ENCODE measurements at places on chromosomes 12 and 14. TPM values are rescaled to one million over a fixed set of nuclear protein-coding genes. Genes with fewer than 3 reads are reported as not detected.

GRCh38 chr12:110917467-110917866, 2.9 kb downstream of the MYL2 start:
- no peaks in the 10 kb centered on the region for H3K27me3 ChIP-seq

DNA sequence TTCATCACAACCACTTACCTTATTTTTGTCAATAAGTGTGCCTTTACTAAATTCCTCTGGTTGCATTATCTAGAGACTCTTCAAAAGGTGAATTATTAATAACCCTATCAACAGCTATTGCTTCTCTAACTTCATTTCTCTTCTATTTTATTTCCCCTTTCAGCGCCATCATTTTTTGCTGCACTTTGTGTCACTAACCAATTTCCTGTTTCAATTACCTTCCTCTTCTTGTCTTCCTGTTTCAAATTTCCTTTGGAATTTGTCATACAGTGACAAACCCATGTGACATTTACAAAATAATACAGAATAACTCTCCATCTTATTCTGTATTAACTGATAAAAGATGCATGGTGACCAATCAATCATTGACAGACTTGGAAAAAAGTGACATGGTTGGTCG, 12.2 kb upstream of the CLEC2A start:
- no peak overlapping the region for H3K4me3 ChIP-seq
- no peaks in the 10 kb centered on the region for H3K27me3 ChIP-seq
- H3K4me1 ChIP-seq, result peaks cover 10% of the 10 kb centered on the region
- no peak for DNase-seq
- no peaks in the 10 kb centered on the region for H3K36me3 ChIP-seq
- no peak overlapping the region for H3K27ac ChIP-seq

DNA sequence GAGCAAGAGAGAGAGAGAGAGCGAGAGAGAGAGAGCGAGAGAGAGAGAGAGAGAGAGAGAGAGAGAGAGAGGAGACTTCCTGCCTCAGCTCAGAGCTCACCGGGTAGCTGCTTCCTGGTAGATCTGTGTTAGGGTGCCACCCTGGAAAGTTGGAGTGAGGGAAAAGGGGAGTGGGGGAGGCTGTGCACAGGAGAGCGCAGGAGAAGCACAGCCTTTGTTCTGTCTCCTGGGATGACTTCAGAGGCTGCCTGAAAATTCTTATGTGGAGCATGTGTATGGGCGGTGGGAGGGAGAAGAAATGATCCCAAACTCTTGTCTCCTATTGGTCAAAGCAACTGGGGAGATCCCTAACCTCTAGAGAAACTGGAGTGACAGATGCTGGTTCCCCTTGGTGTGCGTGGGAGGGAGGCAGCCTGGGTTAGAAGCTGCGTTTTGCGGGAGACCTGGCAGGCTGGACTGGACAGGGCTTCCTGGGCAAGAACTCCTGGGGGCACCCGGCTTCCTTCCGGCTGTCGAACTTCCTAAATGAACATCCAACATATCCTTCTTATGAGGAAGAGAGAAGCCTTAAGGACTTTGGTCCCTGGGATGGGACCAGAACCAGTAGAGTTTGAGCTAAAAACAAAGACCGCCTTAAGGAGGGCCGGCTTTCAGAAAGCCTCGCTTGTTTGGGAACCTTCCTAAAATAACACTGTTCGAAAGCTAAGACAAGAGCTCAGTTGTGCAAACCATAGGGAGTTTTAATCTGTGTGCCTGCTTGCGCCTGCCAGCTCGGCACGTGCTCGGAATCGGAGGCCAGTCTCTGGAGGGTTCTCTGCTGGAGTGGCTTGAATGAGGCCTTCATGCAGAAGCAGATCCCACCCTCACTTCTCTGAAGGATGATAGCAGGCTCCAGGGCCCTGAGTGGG, 30.4 kb upstream of the BEGAIN start:
- no peak overlapping the region for H3K27ac ChIP-seq
- no peaks in the 10 kb centered on the region for H3K27me3 ChIP-seq
- DNase-seq, result peak; percentile 43
- H3K36me3 ChIP-seq, result no peaks in the 10 kb centered on the region
- peaks cover 26% of the 10 kb centered on the region for H3K4me1 ChIP-seq

- no peaks in the 10 kb centered on the region for H3K36me3 ChIP-seq
- H3K27me3 ChIP-seq, result no peaks in the 10 kb centered on the region
- peak overlapping the region; percentile 56 for H3K27ac ChIP-seq
Measured at GRCh38 chr12:122423258-122424165, 1.0 kb upstream of the CLIP1 start.

DNA sequence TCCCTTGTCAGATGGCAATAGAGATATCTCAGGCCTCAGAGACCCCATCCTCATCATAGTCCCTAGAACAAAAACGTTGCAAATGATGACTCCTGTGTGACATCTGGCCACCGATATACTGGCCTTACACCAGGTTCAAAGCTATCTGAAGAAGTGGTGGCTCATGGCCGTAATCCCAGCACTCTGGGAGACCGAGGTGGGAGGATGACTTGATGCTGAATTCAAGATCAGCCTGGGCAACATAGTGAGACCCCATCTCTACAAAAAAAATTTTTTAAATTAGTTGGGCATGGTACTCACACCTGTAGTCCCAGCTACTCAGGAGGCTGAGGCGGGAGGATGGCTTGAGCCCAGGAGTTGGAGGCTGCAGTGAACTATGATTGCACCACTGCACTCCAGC, 13.1 kb downstream of the CAMKK2 start:
- peaks cover 8% of the 10 kb centered on the region for H3K36me3 ChIP-seq
- H3K27ac ChIP-seq, result no peak overlapping the region
- no peak for DNase-seq
- H3K27me3 ChIP-seq, result no peaks in the 10 kb centered on the region
- no peak overlapping the region for H3K4me3 ChIP-seq
- H3K4me1 ChIP-seq, result no peaks in the 10 kb centered on the region

Gene GUCY2C
- total RNA-seq, result not detected

DNA sequence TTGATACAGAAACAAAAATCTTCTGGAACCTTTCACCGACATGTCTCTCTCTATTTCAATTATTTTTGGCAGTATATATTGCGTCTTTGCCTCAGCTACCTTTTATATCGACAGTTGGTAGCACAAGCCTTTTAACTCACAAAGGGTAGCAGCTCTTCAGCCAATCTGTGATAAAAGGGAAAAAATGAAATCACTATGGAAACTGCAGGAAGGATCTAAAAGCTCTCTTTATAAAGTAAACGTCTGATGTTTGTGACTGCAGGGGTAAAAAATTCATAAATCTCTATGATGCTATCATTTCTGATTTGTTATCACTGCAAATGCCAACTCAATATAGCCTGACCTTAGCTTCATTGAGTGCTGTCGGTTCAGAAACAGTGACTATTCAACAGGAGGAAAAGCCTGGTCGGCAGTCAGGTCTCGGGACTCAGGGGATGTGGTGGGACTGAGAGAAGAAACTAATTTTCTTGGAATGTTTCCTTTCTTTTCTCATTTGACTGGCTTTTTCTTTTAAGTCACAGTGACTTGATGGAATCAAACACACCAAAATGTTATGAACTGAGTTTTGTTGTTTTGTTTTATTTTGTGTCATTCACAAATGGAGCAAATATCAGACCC, 5.9 kb upstream of the RMST start:
- no peak overlapping the region for H3K4me3 ChIP-seq
- H3K27ac ChIP-seq, result no peak overlapping the region
- no peaks in the 10 kb centered on the region for H3K27me3 ChIP-seq

- no peak overlapping the region for H3K27ac ChIP-seq
- no peaks in the 10 kb centered on the region for H3K27me3 ChIP-seq
- DNase-seq, result no peak
- no peaks in the 10 kb centered on the region for H3K36me3 ChIP-seq
- no peaks in the 10 kb centered on the region for H3K4me1 ChIP-seq
Measured at GRCh38 chr12:16008421-16008824, 97.3 kb downstream of the DERA start.

DNA sequence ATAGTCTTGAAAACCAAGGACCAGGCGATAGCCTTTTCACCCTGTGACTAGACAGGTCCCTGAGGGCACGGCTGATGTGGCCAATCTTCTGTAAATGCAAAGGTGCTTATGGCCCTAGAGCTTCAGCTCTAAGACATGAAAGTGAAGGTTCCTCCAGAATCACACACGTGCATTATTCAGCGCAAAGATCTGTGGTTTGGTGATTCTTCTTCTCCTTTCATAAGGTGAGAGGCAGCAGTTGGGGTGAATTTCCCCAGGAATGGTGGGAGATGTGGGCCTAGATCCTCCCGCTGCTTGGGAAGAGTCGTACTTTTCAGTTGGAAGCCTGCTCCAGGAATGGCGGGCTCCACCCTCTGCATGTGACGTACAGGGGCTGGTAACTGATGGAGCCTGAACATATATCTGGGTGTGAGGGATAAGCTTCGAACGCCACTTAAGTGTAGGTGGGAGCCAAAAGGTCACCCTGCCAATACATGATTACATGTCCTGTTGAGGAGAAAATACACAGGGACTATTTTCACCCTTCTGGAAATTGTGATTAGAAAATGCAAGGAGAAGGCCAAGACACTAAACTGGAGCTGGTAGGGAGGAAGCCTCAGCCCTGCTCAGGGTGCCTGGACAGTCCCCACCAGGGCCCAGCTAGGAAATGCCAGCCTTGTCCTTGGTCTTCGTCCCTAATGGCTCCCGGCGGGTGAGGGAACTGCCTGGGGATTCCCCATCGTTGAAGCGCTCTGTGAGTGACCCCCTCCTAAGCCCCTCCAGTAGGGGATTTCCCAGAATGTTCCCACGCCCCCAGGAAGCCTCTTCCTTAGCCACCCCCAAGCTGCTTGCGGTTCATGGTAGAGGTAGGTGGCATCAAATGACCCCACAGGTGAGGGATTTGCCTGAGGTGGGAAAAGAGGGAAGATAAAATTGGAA, 17.6 kb downstream of the BATF start:
- no peaks in the 10 kb centered on the region for H3K27me3 ChIP-seq
- H3K36me3 ChIP-seq, result no peaks in the 10 kb centered on the region
- no peak overlapping the region for H3K4me3 ChIP-seq

All from naive thymus-derived CD4-positive, alpha-beta T cell (primary cell).